Activated T-helper 2 cell treated with anti-CD3 and anti-CD28 coated beads, Interferon-gamma antibody, Interleukin-2, Interleukin-4, amounts not matched to agents 10 μg/mL and 5 μg/mL and 100 μg/mL, durations not matched to agents 14 hours and 24 hours and 36 hours (primary cell): ENCODE measurements at places on chromosomes 1 and 21. TPM values are rescaled to one million over a fixed set of nuclear protein-coding genes. Genes with fewer than 3 reads are reported as not detected.

GRCh38 chr1:152884085-152884484 is 6.0 kb downstream of the SMCP start:
- no peak overlapping the region for H3K4me3 ChIP-seq
- H3K36me3 ChIP-seq = no peaks in the 10 kb centered on the region
- no peak for DNase-seq

DNA sequence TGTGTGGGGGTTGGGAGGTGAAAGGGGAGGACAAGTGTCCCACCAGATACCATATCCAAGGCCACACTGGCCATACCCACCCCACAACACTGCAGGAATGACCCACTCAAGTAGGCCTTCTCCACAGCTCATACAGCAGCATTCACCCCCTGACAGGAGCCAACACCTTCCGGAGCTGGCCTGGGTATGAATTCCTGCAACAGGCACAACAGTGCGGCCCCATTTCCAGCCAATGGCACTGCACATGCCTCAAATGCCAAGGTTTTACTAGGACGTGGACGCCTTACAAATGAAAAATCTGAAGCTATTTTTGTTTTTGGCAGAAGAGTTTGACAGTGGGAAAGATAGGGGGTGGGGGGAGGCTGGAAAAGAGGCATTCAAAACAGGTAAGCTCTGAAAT is 2.0 kb downstream of the KCND3 start:
- H3K27me3 ChIP-seq = peaks cover 66% of the 10 kb centered on the region
- H3K4me3 ChIP-seq = no peak overlapping the region
- H3K36me3 ChIP-seq = no peaks in the 10 kb centered on the region
- H3K27ac ChIP-seq = no peak overlapping the region
- H3K4me1 ChIP-seq = no peaks in the 10 kb centered on the region
- no peak for DNase-seq

DNA sequence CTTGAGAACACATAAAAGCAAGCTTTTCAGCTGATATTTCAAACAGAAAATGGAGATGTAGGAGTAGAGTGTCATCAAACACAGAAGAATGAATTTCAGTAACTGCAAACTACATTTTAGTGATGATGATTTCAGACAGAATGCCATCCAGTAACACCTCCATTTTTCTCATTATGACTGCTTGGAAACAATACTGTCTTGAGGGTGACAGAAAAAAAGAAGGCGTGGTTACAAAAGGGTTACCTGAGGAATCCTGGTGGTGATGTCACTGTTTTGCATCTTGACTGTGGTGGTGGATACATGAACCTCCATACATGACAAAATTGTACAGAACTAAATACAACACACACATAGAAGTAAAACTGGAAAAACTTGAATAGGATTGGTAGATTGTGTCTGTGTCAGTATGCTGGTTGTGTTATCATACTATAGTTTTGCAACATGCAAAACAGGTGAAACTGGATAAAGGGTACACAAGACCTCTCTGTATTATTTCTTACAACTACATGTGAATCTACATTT is 375.9 kb downstream of the PTBP2 start:
- no peak for DNase-seq
- H3K4me1 ChIP-seq = peaks cover 2% of the 10 kb centered on the region
- no peak overlapping the region for H3K27ac ChIP-seq
- H3K27me3 ChIP-seq = no peaks in the 10 kb centered on the region

DNA sequence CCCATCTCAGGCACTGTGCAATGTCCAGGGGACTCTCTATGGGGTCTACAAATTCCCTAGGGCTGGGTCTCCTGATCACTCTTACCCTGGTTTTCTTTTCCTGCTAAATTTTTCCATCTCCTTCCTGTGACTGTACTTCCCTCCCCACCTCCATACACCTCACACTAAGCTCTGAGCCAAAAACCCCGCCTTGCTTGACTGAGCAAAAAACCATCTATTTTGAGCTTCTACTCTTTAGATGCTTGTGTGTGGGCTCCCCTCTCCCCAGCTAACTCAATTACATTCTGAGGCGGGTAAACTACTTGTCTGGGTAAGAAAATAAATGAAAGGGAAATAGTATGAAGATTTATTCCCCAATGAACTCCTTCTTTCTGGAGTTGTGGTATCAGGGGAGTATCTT is 187.9 kb downstream of the PTPRU start:
- H3K4me1 ChIP-seq = no peaks in the 10 kb centered on the region
- peaks cover 14% of the 10 kb centered on the region for H3K27me3 ChIP-seq
- H3K4me3 ChIP-seq = no peak overlapping the region

Gene TDRD5
- not detected in 2 replicates for total RNA-seq

Gene TMIGD3
- 0.23 and 0.30 TPM in 2 replicates for total RNA-seq

DNA sequence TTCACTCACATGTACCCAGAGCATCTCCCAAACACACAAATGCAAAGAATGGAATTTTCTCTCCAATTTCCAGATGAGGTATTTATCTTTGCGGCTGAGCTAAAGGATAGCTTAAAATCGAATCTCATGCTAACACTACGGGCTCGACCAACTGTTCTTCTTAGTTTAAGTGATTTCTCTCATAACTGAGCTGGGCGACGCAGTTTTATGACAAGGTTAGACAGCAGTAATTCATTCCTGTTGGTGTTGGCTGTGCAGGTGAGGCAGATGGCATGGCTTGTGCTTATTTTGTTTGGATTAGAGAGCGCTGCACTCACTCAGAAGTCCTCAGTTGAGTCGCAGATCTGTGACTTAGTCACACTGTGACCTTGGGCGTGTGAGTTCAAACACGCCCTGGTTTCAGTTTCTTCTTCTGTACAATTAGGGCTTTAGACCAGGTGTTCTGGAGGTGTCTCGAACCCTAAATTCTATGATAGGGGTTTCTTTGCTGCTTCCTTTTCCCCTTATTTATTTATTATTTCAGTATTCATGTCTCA is 41.5 kb upstream of the MRPS6 start:
- DNase-seq = no peak
- no peaks in the 10 kb centered on the region for H3K27me3 ChIP-seq
- no peak overlapping the region for H3K4me3 ChIP-seq
- no peak overlapping the region for H3K27ac ChIP-seq
- H3K4me1 ChIP-seq = peaks cover 25% of the 10 kb centered on the region

Gene CASP9
- 18.6 and 19.4 TPM in 2 replicates for total RNA-seq

- no peak overlapping the region for H3K27ac ChIP-seq
- no peak overlapping the region for H3K4me3 ChIP-seq
- DNase-seq = no peak
- no peaks in the 10 kb centered on the region for H3K36me3 ChIP-seq
These were observed 30.4 kb downstream of the PLXNA2 start for GRCh38 chr1:208213786-208214185.

DNA sequence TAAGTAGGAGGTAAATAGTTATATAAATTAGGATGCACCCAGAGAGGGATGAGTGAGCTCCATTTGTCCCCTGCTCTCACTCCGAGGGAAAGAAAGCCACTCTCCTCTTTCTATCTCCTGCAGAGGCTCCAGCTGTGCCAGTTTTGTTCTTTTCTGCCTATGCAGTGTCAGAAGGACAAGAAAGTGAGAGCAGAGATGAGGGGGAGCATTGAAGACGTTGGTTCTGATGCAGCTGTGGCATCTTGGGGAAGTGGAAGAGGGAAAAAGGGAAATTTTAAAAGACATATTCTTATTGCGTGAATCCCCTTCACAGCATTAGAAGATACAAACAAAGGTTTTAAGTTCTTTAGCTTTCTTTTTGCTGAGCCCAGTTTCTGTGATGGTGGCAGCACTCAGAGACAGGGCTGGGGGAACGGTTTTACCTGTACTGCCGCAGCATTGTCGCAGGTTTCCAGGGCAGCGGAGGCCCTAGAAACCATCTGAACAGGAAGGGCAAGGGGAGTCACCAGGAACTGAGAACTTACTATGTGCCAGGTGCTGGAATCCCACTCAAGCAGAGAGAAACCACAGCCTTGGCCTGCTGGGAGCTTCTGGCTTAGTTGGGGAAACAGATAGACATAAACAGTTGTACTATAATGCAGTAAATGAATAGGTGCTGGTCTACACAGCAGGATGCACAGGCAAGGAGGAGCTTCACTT is 44.9 kb upstream of the USP24 start:
- no peak overlapping the region for H3K27ac ChIP-seq
- peaks cover 11% of the 10 kb centered on the region for H3K4me1 ChIP-seq
- H3K4me3 ChIP-seq = no peak overlapping the region
